ENCODE measurements at places on chromosomes 11 and 22.

DNA sequence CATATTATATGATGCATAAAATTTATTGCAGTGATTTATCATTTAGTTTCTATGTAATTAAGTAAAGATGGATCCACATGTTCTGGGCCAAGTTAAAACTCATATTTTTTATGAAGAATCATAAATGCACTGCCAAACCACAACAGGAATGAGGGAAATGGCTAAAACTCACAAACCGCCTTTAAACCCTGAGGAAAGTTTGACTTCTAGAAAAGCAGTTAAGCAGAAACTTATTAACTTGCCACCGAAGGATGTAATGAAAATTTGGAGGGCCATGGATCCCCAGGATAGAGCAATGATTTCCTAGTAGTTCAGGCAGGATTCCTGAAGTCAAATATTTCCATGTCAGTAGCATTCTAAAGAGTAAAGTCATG is 218.3 kb upstream of the CTSC start:
- no peak for DNase-seq

DNA sequence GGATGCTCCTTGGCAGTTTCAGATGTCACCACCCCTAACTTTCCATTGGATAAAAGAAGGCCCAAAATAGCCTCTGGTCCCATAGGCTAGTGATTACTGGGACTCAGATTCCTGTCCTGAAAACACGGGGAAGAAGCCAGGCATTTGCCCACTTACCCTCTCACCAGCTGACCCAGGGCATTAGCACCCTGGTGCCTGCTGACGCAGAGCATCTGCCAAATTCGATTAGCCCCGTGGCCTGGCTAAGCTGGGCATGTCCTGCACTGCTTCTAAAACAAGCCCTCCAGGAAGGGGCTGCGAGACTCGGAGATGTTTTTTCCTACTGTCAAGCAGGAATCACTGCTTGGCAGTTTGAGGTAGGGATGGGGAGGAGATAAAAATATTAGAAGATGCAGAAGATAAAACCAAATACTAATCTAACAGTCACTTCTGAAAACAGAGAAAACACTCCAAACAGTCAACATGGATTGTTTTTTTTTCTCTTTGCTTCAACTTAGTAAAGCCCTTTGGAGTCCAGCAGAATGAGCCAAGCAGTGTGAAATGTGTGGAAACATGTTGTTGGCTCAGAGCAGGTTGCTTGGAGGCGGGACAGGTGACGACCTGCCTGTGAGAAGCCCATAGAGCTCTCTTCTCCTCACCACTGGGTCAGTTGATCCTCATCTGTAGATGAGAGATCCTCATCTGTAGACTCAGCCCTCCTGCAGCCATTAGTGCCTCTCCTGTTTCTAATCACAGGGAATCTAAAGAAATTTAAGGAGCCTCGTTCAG is 54.0 kb downstream of the BDNF start:
- no peak for DNase-seq

GRCh38 chr11:94800414-94800813 is 32.3 kb downstream of the AMOTL1 start:
- no peak for DNase-seq

GRCh38 chr11:106086850-106087249 is 9.4 kb downstream of the AASDHPPT start:
- no peak for DNase-seq

DNA sequence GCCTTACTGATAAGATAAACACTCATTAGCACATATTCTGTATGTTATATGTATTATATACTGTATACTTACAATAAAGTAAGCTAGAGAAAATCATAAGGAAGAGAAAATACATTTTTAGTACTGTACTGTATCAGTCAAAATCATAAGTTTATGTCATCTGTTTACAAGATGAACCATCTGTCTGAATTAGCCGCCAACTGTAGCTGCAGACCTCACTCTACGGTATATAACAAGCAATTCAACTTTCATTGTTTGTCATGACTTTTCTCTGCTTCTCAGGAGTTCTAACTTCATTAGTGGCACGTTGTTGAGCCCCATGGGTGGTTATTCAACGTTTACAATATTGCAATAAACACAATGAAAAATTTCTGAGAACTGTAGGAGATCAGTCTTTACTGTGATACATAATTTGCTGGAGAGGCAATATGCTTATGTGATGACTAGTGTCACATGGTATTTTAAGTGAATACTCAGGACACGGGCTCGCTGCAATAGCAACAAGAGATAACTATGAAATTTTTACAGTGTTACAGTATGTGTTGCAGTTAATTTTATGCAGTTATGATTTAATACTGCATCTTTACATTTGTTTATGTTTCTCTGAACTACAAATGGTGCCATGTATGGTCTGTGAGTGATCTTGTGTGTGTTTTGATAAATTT is 132.2 kb upstream of the CTSC start:
- no peak for DNase-seq

GRCh38 chr11:75383246-75383645 is 16.1 kb upstream of the RPS3 start:
- peak; percentile 33 for DNase-seq

GRCh38 chr11:105705786-105706530 is 96.1 kb downstream of the GRIA4 start:
- no peak for DNase-seq

GRCh38 chr11:109071712-109072524 is 350.1 kb upstream of the C11orf87 start:
- DNase-seq: no peak

DNA sequence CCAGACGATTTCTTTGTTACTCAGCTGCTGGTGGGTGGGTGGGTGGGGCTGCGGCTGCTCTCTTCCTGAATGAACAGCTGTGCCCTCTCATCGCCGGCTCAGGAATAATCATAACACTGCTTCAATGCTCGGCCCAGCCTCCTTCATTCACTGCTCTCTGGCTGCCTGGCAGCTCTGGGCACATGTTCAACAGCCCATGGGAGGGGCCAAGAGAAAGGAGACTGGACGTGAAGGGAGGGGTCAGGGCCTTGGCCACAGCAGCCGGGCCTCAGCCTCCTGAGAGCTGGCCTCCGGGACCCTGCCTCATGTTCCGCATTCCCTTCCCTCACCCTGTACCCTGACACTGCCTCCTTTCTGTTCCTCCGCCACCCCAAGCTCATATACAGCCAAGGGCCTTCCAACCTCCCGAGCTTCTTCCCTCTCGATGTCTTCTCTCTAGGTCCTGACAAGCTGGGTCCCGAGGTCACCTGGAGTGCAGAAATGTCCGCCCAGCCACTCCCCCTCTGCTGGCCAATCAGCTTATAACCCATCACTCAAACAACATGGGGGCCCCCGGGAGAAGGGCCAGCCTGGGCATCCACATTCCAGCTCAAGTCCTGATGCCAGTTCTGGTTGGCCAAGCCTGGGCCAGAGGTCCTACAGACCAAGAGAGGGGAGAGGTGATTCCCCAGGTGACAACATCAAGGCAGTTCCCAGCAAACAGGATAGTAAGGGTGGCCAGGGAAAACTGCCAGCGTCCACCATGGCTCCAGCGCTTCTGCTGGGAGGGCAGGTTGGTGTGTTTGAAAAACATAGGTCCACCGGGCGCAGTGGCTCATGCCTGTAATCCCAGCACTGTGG is 3.2 kb upstream of the CSDC2 start:
- DNase-seq: no peak

DNA sequence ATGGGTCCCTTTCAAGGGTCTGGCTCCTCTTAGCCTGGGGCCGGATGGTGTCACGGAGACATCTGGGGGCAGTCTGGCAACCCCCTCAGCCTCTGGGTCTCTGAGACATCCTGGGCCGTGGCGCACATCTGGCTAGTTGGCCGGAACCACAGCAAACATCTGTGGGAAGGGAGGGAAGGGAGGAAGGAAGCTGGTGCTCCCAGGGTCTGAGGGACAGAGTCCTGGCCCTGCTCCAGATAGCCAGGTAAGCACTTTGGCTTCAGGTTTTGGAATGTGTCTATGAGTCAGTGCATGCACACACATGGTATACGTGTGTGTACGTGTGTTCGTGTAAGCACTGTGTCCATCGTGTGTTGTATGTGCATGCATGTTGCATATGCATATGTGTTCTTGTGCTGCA is 225.1 kb downstream of the MN1 start:
- DNase-seq: no peak

GRCh38 chr11:131841028-131841427 is 470.6 kb downstream of the NTM start:
- DNase-seq: no peak

DNA sequence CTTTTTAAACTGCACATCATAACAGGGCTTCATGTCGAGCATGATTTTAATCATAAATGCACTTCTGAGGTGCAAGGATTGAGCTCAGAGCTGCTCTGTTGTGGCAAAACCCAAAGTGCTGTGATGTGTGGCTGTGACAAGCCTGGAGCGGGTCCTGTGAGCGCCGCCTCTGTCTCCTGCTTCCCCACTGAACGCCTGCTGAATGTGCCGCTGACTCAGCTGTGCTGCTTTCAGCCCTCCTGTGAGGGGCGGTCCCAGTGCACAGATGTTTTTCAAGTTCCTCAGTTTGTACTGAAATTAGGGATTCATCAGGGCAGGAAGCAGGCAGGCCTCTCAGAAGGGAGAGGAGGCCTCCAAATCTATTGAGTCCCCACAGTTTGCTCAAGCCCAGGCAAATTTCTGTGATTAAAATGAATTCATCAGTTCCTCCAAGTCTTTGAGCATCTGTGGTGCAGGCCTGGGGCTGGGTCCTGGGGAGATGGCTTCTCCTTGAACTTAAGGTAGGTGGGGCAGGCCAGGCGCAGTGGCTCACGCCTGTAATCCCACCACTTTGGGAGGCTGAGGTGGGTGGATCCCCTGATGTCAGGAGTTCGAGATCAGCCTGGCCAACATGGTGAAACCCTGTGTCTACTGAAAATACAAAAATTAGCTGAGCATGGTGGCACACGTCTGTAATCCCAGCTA is 3.0 kb upstream of the GTSE1 start:
- DNase-seq: no peak

GRCh38 chr11:26073646-26074045 is 258.3 kb upstream of the ANO3 start:
- DNase-seq: no peak

DNA sequence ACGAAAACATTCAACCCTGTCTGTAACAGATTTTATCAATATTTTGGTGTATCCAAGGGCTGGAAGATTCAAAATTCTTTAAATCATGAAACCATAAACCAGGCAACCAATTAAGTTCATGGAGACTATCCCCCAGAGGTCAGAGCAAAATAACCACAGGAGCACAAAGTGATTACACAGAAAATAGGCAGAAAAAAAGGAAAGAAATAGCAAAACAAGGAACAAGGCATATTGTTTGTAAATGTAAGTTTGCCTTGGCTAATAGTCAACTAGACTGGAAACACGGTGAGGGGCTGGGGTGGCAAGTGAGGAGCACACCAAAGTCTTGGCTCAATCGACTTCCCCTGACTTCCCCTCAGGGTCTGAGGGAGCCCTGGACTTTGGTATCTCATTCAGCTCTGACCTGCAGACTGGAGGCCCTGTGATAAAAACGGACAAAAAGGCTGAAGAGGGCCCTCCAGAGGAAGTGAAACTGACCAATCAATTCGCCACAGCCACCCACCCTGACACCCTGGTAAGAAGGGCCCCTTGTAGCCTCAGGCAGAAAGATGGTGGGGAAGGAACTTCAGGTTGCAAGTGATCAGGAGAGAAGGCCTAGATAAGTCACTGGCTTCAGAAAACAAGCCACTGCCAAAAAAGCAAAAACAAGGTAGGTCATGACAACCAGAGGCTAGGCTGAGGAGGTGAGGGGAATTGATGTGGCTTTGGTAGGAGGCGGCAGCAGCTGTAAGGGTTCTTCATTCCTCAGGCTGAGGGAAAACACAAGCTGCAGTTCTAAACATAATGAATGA is 1.8 kb downstream of the SIK3 start:
- DNase-seq: peak; percentile 43

GRCh38 chr11:43504316-43504950 is 145.7 kb downstream of the TTC17 start:
- no peak for DNase-seq

GRCh38 chr22:20945578-20945934 is 21.5 kb upstream of the AIFM3 start:
- no peak for DNase-seq
